Naive thymus-derived CD4-positive, alpha-beta T cell (primary cell): ENCODE measurements at places on chromosomes 7 and 10. TPM values are rescaled to one million over a fixed set of nuclear protein-coding genes. Genes with fewer than 3 reads are reported as not detected.

- H3K27ac ChIP-seq = no peak overlapping the region
- DNase-seq = no peak
Observed at GRCh38 chr7:100532165-100533022, 6.6 kb upstream of the AGFG2 start.

- DNase-seq = no peak
- H3K27ac ChIP-seq = no peak overlapping the region
- no peak overlapping the region for H3K4me3 ChIP-seq
- no peaks in the 10 kb centered on the region for H3K27me3 ChIP-seq
- H3K4me1 ChIP-seq = no peaks in the 10 kb centered on the region
Observed at GRCh38 chr7:158684329-158684728, 20.3 kb downstream of the NCAPG2 start.

FAM25G gene
- not detected for total RNA-seq

GRCh38 chr7:83769407-83769806, 120.5 kb upstream of the SEMA3E start:
- H3K27me3 ChIP-seq = no peaks in the 10 kb centered on the region
- H3K36me3 ChIP-seq = no peaks in the 10 kb centered on the region
- no peak overlapping the region for H3K27ac ChIP-seq
- no peaks in the 10 kb centered on the region for H3K4me1 ChIP-seq
- no peak for DNase-seq
- H3K4me3 ChIP-seq = no peak overlapping the region

DNA sequence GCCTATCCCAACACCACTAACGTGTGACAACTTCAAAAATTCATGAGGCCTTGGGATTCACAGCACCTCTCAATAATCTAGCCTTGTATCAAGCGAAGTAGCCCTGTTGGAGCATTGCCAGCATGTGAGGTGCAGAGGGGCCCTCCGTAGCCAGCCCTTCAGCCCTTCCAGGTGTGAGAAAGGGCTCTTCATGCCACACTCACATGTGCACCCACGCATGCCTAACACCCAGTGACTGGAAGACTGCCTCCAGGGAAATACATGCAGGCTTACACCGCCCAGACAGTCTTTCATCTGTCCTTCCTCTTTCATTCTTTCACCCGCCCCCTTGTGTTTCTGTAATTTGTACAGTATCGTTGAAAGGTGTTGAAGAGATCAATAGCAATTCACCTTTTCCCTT, 26.1 kb downstream of the LRRC4 start:
- H3K4me3 ChIP-seq = no peak overlapping the region
- H3K27me3 ChIP-seq = no peaks in the 10 kb centered on the region
- H3K36me3 ChIP-seq = no peaks in the 10 kb centered on the region
- H3K27ac ChIP-seq = no peak overlapping the region
- H3K4me1 ChIP-seq = no peaks in the 10 kb centered on the region

DNA sequence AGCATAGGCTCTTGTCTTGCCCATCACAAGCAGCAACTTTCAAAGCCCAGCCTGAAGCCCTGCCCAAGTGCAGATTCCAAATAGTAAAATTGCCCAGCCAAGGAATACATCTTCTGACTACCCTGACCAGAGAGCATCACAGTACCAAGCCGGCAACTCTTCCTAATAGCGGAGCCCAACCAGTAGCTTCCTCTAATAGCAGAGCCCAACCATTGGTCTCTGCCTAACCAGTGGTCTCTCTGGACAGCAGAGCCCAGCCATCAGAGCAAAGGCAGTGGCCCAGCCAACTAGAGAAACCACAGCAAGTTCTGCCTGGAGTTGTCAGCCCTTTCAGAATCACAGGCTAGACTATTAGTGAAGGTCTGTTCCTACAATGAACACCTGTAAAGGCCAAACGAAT, 285.6 kb downstream of the HGF start:
- H3K36me3 ChIP-seq = no peaks in the 10 kb centered on the region
- no peak overlapping the region for H3K27ac ChIP-seq

C1QL3 gene
- not detected for total RNA-seq

- H3K4me1 ChIP-seq = no peaks in the 10 kb centered on the region
Observed at GRCh38 chr7:42686594-42687156, 225.2 kb downstream of the C7orf25 start.

- H3K36me3 ChIP-seq = no peaks in the 10 kb centered on the region
- no peak for DNase-seq
- H3K27ac ChIP-seq = no peak overlapping the region
- no peak overlapping the region for H3K4me3 ChIP-seq
- no peaks in the 10 kb centered on the region for H3K4me1 ChIP-seq
- no peaks in the 10 kb centered on the region for H3K27me3 ChIP-seq
Observed at GRCh38 chr7:22549051-22549450, 49.1 kb upstream of the STEAP1B start.

GRCh38 chr7:143503261-143503660, 25.6 kb downstream of the TAS2R41 start:
- peaks cover 10% of the 10 kb centered on the region for H3K36me3 ChIP-seq
- H3K4me1 ChIP-seq = no peaks in the 10 kb centered on the region
- no peak for DNase-seq

DNA sequence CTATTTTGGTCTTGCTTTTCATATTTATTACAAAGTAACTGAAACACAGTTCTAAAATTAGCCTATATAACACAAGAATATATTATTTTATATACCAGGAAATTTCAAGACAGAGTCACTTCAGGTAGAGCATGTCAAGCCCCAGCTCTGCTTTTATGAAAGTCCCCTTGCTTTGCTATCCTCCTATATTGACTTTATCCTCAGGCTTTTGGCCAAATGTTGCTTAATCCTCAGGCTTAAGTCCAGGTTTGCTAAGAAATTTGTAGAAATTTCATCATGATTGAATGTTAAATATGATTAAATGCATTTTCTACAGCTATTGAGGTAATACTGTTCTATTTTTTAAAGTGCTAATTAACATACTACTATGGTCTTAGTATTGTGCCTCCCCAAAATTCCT, 227.6 kb downstream of the FZD1 start:
- DNase-seq = no peak
- H3K4me3 ChIP-seq = no peak overlapping the region
- H3K27ac ChIP-seq = no peak overlapping the region

DNA sequence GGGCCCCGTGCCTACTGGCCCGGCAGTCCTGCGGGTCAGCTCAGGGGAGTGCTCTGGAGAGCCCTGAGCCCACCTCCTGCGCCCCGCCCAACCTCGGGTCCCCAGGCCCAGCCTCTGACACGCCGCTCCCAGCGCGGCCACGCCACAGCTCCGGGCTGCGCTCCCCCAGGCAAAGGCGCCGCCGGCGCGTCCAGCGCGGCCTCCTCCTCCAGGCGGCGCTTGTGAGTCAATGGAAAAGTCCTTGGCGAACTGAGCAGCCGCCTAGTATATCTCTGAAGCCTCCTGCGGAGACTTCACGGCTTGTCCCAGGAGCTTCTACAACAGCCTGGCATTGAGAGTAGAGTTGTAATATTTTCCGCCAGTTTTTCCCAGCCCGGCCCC, 29.5 kb upstream of the BMS1 start:
- H3K4me3 ChIP-seq = peak overlapping the region; percentile 59
- peak; percentile 45 for DNase-seq

THSD7A gene
- total RNA-seq = not detected
